Activated naive CD4-positive, alpha-beta T cell (primary cell): ENCODE measurements at places on chromosomes 2 and 18.

DNA sequence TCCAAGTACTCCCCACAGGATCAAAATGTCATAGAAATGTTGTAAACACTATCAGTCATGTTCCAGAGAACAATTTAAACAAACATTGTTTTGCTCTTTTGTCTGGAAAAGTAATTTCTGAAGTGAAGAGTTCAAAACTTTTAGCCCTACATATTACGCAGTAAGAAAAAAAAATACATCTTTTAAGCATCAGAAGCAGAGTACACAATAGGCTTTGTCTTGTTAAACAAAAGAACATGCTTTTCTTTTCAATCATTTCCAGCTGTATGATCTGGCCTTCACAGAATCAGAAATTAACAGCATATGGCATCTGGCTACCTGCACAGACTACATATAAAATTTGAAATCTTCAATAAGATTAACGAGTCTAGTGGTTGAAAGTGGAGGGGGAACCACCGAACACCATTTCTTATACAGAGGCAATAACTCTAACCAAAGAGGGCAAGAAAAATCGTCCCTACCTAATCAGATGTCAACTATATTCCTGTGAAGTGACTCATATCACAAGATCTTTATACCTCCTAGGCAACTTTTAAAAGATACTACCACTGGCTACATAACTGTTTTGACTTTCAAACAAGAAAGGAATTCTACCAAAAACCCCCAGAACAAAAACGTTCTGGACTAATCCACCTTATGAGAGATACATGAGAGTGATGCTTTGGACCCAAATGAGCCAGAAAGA lies 149.3 kb downstream of the EXOC6B start:
- no peak for DNase-seq

GRCh38 chr2:197234671-197235191 lies 75.8 kb downstream of the ANKRD44 start:
- no peak for DNase-seq

DNA sequence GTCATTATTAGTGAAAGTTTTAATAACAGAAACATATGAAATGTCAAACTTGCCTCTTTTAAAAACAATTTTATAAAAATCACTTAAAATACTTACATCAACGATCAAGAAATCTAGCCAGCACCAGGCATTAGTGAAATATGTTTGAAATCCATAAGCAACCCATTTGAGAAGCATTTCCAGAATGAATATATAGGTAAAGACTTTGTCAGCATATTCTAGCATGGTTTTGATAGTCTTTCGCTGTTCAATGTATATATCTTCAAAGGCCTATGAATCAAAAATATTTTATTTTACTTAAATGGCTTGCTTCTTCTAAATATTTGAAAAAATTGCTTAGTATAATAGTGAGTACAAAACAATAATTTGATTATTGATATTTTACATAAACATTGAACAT lies 91.1 kb downstream of the SCN3A start:
- no peak for DNase-seq

DNA sequence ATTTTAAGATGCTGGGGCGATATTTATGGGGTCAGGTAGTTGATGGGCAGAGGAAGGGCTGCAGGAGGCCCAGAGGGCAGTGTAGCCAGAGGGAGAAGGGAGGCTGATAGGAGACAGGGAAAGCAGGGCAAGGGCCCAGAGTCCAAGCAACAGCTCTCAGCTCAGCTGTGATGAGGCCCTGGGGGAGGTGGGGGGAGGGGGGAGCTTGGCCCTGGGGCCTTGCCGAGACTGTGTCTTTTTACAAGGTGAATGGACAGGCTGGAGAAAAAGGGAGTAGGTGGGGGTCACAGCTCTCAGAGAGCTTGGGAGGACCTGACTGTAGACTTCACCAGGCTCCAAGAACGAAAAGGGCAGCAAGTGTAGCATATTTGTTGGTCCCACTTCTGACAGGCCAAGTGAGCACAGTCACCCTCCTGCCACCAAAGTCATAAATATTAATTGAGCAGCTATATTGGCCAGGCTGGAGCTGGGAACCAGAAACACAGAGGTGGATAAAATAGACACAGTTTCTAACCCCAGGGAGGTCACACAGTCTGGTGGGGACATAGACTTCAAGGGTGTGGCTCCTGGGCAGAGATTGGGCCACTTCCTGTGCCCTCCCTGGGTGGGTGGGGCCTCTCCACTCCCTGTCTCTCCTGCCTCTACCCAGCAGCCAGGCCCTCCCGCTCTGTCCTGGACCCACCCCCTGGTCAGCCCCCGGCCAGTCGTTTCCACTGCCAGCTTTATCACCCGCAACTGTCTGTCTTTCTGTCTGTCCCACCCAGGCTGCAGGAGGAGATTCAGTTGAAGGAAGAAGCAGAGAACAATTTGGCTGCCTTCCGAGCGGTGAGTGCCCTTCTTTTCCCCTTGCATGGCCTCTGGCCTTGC lies 1.4 kb downstream of the DES start:
- no peak for DNase-seq

DNA sequence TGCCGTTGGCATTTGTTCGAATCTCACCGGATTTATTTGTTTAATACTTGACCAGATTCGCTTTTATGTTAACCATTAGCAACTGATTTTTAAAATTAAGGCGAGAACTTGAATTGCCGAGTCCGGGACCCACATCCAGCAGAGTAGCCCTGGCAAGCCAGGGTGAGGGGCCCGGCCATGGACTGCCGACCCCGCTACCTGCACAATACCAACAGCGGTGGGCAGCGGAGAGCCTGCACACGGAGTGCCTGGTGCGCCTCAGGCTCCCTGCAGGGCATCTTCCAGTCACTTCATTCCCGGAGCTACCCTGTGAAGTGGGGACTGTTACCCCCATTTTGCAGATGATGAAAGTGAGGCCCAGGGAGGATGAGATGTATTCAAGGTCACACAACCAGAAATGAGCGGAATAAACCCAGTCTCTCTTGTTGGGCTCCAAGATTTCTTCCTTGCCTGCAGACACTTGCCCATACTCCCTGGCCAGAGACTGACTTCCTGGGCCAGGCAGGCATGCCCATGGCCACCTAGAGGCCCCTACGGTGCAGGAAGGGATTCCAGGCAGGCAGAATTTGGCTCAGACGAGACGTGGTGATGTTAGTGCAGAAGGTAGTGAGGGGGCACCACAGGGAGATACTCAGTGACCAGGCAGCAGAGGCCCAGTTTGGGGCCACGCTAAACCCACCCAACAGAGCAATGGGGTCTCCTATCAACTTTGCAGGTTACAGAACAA lies 2.9 kb downstream of the FBLN7 start:
- DNase-seq: no peak

GRCh38 chr2:135144343-135144742 lies 92.3 kb downstream of the RAB3GAP1 start:
- DNase-seq: no peak

- DNase-seq: no peak
Measured at GRCh38 chr18:44742718-44743311, 62.1 kb downstream of the SETBP1 start.

DNA sequence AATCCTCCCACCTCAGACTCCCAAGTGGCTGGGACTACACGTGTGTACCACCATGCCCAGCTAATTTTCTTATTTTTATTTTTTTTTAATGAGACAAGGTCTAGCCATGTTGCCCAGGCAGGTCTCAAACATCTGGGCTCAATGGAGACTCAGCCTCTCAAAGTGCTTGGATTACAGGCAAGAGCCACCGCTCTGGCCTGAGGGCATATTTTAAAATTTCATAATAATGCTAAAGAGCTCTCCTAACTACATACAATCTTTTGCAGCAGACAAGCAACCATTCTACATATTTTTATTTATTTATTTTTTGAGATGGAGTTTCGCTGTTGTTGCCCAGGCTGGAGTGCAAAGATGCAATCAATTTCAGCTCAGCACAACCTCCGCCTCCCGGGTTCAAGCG lies 207.0 kb downstream of the RAB3GAP1 start:
- DNase-seq: no peak

DNA sequence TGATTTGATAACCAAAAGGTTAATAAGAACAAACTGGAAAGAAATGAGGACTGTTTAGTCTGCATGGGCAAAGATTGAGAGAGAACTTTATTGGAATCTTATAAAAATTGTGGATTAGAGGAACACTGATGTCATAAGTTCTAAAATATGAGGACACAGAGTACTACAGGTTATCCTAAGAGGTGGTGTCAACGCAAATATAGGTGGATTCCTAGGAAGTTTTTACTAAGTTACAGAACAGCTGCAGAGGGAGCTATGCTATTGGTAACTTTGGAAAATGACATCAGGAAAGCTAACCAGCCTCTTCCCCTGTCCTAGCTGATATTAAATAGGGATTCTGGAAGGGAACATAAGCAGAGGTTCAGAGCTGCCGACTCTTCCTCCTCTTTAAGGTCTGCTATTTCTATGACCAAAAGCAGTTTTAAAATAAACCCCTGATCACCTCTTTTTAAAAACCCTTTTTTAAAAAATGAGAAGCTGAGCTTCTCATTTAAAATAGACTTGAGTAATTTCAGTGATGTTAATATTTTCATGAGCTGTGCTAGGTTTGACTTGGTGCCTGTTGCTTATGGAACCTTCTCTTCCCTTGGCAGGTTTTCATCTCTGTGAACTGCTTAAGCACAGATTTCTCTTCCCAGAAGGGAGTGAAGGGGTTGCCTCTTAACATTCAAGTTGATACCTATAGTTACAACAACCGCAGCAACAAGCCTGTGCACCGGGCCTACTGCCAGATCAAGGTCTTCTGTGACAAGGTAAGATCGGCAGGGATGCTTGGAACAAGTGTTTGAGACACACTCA lies 34.2 kb downstream of the GRHL1 start:
- DNase-seq: no peak

DNA sequence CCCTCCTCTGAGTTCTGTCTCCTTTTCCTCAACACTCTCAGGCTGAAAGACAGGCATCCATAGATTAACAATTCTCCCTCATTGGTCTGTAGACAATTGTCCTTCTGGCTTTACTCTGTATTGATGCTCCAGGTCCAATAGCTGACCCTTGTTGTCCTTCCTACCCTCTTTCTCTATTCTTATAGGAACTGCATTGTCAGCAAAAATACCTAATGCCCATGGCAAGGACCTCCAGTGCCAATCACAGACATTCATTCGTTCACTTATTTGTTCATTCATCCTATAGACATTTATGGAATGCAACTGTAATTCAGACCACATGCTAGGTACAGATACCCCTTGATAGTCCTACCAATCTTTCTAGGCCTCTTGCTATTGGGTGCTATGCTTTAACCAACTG lies 69.8 kb upstream of the DTNA start:
- DNase-seq: no peak

DNA sequence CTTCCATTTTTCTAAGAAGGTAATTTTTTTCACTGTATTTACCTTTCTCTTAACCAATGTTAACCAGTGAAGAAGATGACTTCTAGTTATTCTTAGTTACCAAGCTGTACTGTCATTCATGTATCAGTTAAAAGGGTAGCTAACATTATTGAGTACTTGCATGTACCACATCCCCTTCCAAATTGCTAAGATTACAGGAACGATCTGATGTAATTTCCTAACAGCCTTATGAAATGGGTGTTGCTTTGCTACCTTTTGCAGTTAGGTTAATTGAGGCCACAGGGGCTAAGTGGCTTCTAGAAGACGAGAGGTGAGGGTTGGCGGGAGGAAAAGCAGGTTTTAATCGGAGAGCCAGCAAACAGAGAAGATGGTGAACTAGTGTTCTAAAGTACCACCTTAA lies 1.8 kb upstream of the SULT6B1 start:
- DNase-seq: no peak

DNA sequence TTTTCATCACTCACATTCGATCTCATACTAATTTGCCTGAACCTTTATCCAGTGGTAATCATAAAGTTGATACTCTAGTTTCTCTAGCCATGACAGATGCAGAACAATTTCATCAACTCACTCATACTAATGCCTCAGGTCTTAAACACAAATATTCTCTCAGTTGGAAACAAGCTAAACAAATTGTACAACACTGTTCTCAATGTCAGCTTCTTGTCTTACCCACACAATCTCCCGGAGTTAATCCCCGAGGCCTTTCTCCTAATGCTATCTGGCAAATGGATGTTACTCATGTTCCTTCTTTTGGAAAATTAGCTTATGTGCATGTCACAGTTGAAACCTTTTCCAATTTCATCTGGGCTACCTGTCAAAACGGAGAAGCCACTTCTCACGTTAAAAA lies 11.5 kb upstream of the CNOT11 start:
- DNase-seq: no peak

GRCh38 chr2:138814123-138814898 lies 34.1 kb upstream of the NXPH2 start:
- DNase-seq: no peak

DNA sequence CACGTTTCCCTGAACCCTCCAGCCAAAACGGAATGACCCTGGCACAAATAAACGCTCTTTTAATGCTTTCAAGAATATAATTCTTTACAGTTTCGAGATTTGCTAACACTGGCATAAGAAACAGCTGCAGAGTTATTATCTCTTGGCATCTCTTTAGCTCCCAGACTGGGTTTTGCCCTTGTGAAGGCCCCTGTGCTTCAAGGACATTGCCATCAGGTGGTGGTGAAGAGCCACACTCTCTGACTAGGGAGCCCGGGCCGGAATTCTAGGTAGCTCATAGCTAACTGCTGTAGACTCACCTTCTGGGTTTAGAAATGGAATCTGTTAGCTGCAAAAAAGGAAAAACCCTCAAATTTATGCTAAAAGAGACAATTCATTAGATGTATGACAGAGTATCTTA lies 13.3 kb upstream of the GALNT14 start:
- no peak for DNase-seq

DNA sequence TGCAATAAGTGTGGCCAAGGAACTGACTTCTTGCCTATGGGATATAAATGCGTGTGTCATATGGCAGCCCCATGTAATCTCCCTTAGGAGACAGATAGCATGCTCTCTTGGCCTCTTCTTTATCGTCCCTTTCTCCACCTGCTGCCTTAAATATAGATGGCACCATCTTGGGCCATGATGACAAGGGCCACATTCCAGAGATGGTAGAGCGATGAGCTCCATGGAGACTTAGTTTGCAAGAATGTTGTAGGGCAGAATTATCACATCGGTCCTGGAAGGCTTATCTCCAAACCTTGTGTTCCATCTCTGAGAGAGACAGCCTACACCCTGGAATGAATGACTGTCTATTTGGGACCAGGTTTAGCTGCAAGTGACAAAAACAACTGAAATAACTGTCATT lies 536.7 kb downstream of the TNS1 start:
- DNase-seq: no peak

DNA sequence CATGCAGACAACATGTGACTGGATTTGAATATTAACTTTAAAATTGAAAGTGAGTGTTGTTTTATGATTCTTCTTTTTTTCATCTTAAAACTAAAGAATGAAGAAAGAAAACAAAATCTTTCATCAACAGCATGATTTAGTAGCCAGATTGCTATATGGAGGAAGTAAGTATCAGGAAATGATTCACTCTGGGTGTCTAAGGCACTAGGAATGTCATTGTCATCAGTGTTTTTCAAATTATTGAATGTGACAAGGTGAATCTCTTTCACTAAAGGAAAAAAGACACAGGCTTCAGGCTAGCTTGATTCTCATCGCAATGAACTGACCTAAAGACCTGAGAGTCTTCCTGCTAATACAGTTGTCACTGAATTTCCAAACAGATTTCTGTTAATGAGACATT lies 430.1 kb downstream of the FBXO15 start:
- no peak for DNase-seq

DNA sequence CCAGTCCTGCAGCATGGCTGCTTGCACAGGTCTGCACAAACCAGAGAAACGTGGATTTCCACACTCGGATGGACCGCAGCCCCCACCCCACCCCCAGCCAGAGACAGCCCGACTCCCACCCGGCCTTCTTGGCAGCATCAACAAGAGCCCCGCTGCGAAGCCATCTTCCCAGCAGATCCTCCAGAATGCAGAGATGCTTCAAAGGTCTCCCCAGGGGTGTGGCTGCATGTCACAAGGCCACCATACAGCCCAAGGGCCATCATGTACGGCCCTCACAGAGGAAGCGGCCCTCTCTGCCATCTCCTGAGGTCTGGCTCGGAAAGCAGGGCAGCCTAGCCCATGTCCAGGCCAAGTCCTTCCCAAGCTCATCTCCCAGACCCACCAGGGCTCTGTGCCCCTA lies 11.5 kb downstream of the DNMT3A start:
- DNase-seq: no peak
